ENCODE measurements at places on chromosomes 1 and 21. TPM values are rescaled to one million over a fixed set of nuclear protein-coding genes. Genes with fewer than 3 reads are reported as not detected.

Gene TSPAN2
- 2.6 TPM for total RNA-seq

Gene CR1
- total RNA-seq: 29.1 TPM

Gene UBL4B
- total RNA-seq: not detected

Gene USH2A
- not detected for total RNA-seq

Gene TTC34
- 0.10 TPM for total RNA-seq

Gene KCNJ10
- not detected for total RNA-seq

Gene MIXL1
- total RNA-seq: not detected

Gene CFHR2
- total RNA-seq: not detected

Gene RAB4A
- total RNA-seq: 20.9 TPM

Gene TLCD4
- total RNA-seq: 0.21 TPM

Gene CHIA
- total RNA-seq: under 0.01 TPM

Gene CHRM3
- total RNA-seq: 0.10 TPM

Gene RCSD1
- 64.1 TPM for total RNA-seq

Gene NEK2
- 0.52 TPM for total RNA-seq

Gene RGS8
- total RNA-seq: not detected

Gene CFAP45
- total RNA-seq: 2.4 TPM

Gene IFI44
- 55.1 TPM for total RNA-seq

Gene DCST1
- 0.21 TPM for total RNA-seq

Gene GPA33
- 2.6 TPM for total RNA-seq

Gene PTCH2
- total RNA-seq: 0.52 TPM

Gene SERPINC1
- total RNA-seq: 0.10 TPM

Gene SPRR1A
- not detected for total RNA-seq

Gene SPRR2E
- total RNA-seq: not detected

Gene TMEM51
- total RNA-seq: 1.0 TPM

Gene EPHA10
- total RNA-seq: not detected

Gene PROK1
- total RNA-seq: not detected

Gene FAM78B
- total RNA-seq: 0.10 TPM

Gene KRTAP6-2
- not detected for total RNA-seq

Gene TIAM1
- 40.0 TPM for total RNA-seq

Gene PADI3
- total RNA-seq: not detected

Gene HPDL
- total RNA-seq: not detected

Gene FCRL2
- 4.0 TPM for total RNA-seq

Gene C1orf21
- total RNA-seq: 1.7 TPM

Gene PIGR
- not detected for total RNA-seq

Gene RIIAD1
- total RNA-seq: not detected

Gene LENEP
- 0.63 TPM for total RNA-seq

Gene PLPPR5
- under 0.01 TPM for total RNA-seq

Gene PAPPA2
- 0.10 TPM for total RNA-seq

Gene LCE2A
- total RNA-seq: not detected

Gene ELAPOR1
- 5.6 TPM for total RNA-seq

Gene BNIPL
- 0.10 TPM for total RNA-seq

Gene TMPRSS15
- total RNA-seq: 0.21 TPM
